Activated naive CD4-positive, alpha-beta T cell treated with anti-CD3 and anti-CD28 coated beads for 36 hours (primary cell): ENCODE measurements at places on chromosomes 13 and 19.

GRCh38 chr13:100534147-100534843, 54.3 kb downstream of the GGACT start:
- no peak for DNase-seq

DNA sequence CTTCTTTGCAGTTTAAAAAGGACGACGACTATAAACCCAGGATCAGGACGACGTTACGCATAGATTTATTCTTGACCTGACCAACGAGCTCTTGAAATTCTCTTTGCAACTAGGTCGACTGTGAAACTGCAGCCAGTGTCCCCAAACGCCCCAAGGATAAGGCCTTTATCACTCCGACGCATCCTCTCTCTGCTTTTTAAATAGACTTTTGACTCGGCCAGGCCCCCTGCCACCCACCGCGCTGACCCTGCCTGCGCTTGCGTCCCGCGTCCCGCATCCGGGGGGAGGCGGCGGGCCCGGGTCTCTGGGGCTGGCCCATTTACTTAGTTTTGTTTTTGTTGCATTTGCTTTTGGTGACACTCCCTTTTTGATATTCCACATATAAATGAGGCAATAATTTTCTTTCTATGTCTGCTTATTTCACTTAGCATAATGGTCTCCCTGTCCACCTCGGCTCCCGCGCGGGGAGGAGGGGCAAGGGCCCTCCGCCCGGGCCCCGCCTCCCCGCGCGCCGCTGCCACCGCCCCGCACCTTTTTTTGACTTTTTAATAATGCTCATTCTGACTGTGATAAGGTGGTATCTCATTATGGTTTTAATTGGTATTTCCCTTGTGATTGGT, 17.4 kb downstream of the RB1 start:
- DNase-seq = no peak

- no peak for DNase-seq
These were observed 6.0 kb downstream of the EHD2 start for GRCh38 chr19:47719047-47719859.

GRCh38 chr19:7254590-7254989, 39.6 kb downstream of the INSR start:
- DNase-seq = no peak

DNA sequence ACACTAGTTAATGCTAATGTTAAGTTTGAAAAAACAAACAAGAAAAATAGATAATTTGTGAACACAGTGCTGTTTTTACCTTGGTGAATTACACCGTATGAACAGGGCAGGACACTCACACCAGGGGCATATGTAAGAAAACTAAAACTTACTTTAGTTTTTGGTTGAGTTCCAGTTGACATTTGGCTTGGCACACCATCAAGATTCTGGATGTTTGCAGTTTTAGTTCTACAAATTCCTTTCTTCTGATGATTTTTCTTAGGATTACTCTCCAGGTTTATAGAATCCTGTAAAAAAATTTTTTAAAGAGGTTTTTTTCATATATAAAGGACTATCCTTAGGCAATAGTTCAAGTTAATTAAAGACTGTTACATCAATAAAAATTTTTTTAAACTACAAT, 238.5 kb upstream of the STARD13 start:
- no peak for DNase-seq

GRCh38 chr19:2507109-2507508, 31.2 kb downstream of the GADD45B start:
- peak; percentile 75 for DNase-seq

- no peak for DNase-seq
These were observed 172.2 kb downstream of the KCNRG start for GRCh38 chr13:50187352-50188029.

- no peak for DNase-seq
These were observed 63.4 kb downstream of the KDM4B start for GRCh38 chr19:5032101-5032967.

DNA sequence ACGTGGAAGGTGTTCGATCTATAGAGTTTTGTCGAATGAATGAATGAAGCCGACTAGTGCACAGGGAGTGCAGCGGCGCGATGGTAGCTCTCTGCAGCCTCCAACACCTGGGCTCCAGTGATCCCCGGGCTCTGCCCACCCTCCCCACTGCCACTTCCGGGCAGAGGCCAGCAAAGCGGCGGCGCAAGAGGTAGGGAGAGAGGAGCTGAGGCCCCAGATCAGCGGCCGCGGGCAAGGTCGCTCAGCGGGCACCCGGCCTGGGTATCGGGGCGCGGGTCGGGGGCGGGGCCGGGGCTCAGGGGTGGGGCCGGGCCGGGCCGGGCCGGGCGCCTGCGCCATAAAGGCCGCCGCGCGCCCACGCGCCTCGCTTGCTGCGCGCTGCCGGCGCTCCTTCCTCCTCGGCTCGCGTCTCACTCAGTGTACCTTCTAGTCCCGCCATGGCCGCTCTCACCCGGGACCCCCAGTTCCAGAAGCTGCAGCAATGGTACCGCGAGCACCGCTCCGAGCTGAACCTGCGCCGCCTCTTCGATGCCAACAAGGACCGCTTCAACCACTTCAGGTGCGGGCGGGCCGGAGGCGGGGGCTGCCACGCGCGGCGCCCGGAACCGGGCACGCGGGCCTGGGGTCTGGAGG, at the start of gene GPI:
Gene GPI, plus strand, starts transcription at position 367 of the 633 bp plus-strand sequence. Its CDS starts 71 bp downstream, at position 438.
- DNase-seq = peak; percentile 67

- DNase-seq = peak; percentile 93
These were observed 25.9 kb downstream of the MPND start for GRCh38 chr19:4369109-4369887.

DNA sequence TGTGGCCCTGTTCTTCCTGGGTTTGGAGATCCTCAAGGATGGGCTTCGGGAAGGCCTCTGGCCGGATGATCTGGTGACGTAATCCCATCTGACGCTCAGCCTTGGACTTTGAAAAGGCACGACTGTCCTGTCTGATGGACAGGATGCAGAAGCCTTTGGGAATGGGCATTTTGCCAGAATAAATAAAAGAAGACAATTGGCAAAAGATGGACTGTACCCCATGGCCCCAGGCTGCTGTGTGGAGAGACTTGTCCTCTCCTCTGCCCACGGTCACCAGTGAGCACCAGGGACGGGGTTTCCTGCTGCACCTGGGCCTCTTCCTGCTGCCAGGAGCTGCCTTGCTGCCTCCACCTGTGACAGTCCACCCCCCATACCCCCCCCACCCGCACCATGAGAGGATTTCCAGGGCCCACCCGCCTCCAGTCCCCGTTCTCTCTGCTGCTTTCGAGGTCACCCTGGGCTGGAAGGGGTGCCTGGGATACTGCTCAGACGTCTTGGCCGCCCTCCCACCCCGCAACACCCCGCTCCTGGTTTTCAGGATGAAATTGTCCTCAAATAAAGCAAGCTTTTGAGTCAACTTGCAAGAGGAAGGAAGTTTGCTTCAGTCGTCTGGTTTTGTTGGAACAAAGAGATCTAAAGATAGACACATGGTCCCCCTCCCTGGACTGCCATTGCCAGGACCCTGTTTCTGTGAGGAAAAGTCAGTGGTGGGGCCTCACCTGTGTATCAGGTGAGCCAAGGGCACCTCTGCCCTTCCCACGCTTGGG, 40.9 kb downstream of the MCF2L start:
- no peak for DNase-seq

GRCh38 chr19:43731846-43732245, 16.0 kb downstream of the IRGC start:
- DNase-seq = no peak

GRCh38 chr13:99746637-99747402, 224.7 kb downstream of the ZIC5 start:
- DNase-seq = no peak

- DNase-seq = no peak
These were observed 127.8 kb downstream of the GGACT start for GRCh38 chr13:100460791-100461190.

GRCh38 chr13:93875547-93875946, 603.9 kb downstream of the DCT start:
- DNase-seq = no peak

- no peak for DNase-seq
These were observed 11.1 kb downstream of the LYL1 start for GRCh38 chr19:13091400-13092157.

DNA sequence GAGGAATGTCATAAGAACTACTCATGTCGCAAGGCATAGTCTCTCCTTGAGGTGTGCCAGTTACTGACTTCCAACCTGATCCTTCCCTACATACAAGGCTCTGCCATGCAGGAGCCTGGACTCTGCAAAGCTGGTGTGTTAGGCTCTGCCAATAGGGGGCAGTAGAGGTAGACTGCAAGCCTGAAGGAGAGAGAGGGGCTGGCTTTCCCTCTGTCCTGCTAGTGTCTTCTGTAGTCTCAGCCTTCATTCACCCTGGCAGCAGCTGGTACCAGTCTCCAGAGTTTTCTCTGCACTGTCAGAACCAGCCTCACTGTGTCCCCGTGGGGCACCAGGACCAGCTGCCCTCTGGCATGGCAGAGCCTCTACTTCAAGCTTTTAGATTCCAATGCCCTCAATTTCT, 14.5 kb downstream of the SHISA2 start:
- peak; percentile 60 for DNase-seq

DNA sequence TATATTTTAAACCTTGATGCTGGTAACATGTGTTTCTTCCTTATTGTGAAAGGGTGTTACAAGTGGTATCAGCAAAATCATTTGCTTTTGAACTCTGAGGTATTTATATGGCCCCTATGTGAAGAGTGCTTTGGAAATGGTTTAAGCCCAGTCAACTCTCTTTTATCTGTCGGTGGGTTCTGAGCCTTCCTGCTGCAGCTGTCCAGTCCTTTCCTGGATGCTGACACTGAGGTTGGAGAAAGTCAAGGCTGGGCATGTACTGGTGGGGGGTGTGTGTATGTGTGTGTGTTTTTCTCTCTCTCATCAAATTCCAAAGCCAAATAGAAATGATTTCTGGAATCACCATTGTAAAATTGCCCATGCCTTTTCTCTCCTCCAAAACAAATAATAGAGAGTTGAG, 221.2 kb downstream of the LMO7 start:
- no peak for DNase-seq

GRCh38 chr13:85230691-85231093, 568.5 kb downstream of the SLITRK6 start:
- DNase-seq = no peak

DNA sequence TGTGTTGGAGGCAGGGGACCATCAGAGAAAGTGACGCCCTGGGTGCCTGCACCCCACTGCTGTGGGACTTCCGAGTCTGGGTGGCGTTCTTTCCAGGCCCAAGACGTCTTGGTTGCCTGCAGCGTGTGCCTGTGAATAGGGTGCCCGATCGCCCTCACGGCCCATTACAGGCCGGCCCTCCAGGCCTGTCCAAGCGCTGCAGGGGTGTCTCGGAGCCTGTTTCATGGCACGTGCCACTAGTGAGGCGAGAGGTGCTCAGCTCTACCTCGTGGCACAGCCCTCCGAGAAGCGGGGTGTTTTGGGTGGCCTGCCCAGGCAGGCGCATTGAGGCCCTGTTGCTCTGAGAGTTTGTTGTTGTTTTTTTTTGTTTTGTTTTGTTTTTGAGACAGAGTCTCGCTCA, 30.1 kb downstream of the DOT1L start:
- DNase-seq = no peak
